ENCODE measurements at places on chromosomes 16 and 17. TPM values are rescaled to one million over a fixed set of nuclear protein-coding genes. Genes with fewer than 3 reads are reported as not detected.

DNA sequence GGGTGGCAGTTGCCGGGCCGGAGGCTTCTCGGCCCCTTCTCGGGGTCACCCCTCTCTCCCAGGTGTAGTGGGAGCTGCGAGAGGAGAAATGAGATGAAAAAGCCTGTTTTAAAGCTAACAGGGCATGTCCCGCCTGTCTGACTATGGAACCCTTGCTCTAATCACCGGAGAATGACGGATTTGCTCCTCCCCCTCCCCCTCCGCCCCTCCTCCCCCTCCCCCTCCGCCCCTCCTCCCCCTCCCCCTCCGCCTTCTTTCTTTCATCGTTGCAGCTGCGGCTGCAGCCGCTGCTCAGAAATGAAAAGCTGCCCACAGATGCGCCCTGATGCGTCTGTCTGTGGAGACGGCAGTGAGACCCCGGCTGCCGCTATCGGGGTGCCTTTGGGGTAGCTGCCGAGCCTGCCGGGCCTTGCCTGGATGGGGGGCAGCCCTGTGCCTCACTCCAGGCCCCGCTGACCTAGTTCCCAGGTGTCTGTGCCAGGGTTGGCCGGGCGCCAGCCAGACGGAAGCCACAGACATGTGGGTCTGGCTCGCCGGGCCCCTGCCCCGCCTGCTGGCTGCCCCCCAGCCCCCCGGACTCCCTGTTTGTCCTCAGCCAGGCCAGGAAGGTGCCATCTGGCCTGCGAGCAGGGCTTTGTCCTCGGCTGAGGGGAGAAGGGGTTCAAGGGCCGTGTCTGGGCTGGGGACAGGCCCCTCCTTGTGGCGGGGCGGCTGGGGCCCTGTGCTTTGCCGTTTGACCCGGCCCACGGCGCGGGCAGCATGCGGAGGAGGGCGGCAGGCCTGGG, 37.7 kb downstream of the GINS2 start:
- H3K4me3 ChIP-seq = no peak overlapping the region
- H3K36me3 ChIP-seq = no peaks in the 10 kb centered on the region
- peaks cover 6% of the 10 kb centered on the region for H3K4me1 ChIP-seq
- no peak for DNase-seq
- no peaks in the 10 kb centered on the region for H3K27me3 ChIP-seq
- H3K27ac ChIP-seq = no peak overlapping the region

DNA sequence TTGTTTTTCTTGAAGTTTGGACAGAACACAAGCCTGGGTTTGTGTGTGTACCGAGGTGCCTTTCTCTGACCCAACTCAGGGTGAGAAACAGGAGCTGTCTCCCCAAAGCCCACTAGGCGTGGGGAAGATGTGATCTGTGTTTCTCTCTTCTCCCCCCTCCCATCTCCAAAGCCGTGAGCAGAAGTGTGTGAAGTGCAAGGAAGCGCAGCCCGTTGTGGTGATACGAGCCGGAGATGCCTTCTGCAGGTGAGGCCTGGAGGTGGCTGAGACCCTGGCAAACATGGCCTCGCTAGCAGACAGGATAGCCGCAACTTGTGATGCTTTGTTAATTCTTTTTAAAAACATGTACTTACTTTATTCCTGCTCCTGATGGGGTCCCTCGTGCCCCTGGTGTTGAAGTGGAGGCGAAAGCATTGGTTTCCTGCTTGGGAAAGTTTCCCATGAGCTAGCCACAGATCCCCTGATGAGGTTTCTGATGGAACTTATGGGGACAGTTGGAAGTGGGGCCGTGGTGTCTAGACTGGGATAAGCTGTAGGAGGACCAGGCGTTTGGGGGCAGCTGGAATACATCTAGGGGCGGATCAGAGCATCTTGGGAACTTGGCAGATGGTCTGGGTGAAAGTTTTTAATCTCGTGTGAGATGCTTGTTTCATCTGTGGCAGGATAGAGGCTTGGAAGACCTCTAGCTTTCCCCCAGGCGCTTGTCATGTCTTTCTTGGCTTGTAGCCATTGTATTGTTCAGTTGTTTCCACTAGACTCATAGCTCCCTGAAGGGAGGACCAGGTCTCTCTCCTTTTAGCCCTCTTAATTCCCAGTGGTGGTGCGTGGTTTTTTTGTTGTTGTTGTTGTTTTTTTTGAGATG, 893 bp downstream of the CTU2 start:
- no peaks in the 10 kb centered on the region for H3K27me3 ChIP-seq
- H3K36me3 ChIP-seq = no peaks in the 10 kb centered on the region
- H3K4me1 ChIP-seq = peaks cover 12% of the 10 kb centered on the region
- peak overlapping the region; percentile 63 for H3K27ac ChIP-seq

DNA sequence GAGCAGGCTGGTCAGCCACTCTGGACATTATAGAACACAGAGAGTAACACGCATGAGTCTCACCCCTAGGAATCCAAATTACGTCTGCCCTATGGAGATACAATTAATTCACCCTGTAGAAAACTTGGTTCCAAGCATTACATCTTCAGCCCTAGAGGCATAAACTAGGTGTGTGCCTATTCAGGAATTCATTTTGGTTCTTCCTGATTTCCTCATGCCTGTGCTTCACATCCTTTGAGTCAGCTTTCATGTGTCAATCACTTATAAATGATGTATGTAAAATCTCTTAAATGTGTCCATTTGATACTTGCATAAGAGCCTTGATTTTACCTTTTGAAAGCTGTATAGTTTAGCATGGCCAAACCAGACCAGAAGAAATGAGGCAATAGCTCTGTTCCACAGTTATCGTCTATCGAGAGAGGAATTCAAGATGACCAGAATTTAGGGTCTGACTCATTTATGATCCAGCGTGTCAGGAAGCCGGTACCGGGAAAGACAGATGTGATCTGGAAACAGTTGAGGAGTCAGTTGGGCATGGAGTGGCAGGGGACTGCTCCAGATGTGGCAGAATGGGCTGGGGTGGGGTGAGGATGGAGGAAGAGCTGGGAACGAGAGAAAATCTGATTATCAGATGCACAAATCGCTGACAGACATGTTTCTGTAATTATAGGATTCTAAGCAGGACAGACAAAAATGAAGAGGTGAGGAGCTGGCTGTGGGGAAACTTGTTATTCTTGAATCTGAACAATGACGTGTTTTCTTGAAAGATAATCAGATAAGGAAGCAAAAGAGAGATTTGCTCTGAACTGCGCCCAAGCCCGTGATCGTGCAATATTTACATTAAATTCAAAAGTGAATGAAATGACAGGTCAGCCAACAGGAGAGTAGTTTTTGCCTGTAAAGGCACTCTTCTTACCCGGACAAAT, 76.7 kb downstream of the C16orf95 start:
- H3K4me1 ChIP-seq = peaks cover 4% of the 10 kb centered on the region
- no peak overlapping the region for H3K27ac ChIP-seq
- H3K27me3 ChIP-seq = peaks cover 13% of the 10 kb centered on the region
- no peak overlapping the region for H3K4me3 ChIP-seq
- peak; percentile 53 for DNase-seq
- H3K36me3 ChIP-seq = no peaks in the 10 kb centered on the region

GRCh38 chr17:49747632-49748031, 16.3 kb downstream of the FAM117A start:
- no peaks in the 10 kb centered on the region for H3K27me3 ChIP-seq
- no peak overlapping the region for H3K4me3 ChIP-seq
- no peak for DNase-seq
- no peak overlapping the region for H3K27ac ChIP-seq
- peaks cover under 1% of the 10 kb centered on the region for H3K4me1 ChIP-seq
- no peaks in the 10 kb centered on the region for H3K36me3 ChIP-seq

- H3K4me1 ChIP-seq = peaks cover 58% of the 10 kb centered on the region
- H3K36me3 ChIP-seq = peaks cover 23% of the 10 kb centered on the region
- peak overlapping the region; percentile 100 for H3K27ac ChIP-seq
- peak overlapping the region; percentile 76 for H3K4me3 ChIP-seq
These were observed 4.2 kb downstream of the METRNL start for GRCh38 chr17:83083368-83084201.

Gene CD300LG
- total RNA-seq = not detected

Gene TRIM72
- not detected for total RNA-seq

Gene NPIPA7
- 6.4 TPM for total RNA-seq

GRCh38 chr17:17636272-17636885, 44.9 kb upstream of the PEMT start:
- H3K27me3 ChIP-seq = peaks cover 7% of the 10 kb centered on the region
- H3K4me3 ChIP-seq = no peak overlapping the region
- DNase-seq = no peak
- no peaks in the 10 kb centered on the region for H3K36me3 ChIP-seq
- no peak overlapping the region for H3K27ac ChIP-seq

- DNase-seq = peak; percentile 61
- no peaks in the 10 kb centered on the region for H3K36me3 ChIP-seq
- no peaks in the 10 kb centered on the region for H3K27me3 ChIP-seq
- peaks cover 10% of the 10 kb centered on the region for H3K4me1 ChIP-seq
- peak overlapping the region; percentile 33 for H3K27ac ChIP-seq
These were observed 11.4 kb downstream of the GGA3 start for GRCh38 chr17:75250009-75250471.

Gene HOXB9
- total RNA-seq = not detected

GRCh38 chr16:48829336-48830310, 219.6 kb upstream of the N4BP1 start:
- H3K4me1 ChIP-seq = no peaks in the 10 kb centered on the region
- no peak overlapping the region for H3K4me3 ChIP-seq
- H3K27me3 ChIP-seq = no peaks in the 10 kb centered on the region

DNA sequence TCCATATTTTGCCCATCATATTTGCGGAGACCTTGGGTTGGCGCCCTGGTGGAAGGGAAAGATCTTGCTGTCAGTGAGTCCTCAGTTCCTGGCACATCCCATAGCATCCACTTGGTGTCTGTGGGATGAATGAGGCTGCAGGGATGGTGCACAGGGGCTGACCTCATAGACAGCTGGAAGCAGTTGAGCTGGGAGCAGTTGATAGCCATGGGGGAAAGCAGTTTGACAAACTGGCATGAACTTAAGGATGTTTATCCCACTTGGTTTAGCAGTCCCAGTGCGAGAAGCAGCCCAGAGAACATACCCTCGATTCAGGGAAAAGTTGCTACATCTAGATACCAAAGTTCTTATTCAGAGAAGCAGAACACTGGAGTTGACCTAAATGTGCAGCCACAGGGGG, 80.7 kb downstream of the SNX29 start:
- H3K27ac ChIP-seq = peak overlapping the region; percentile 45
- peak; percentile 82 for DNase-seq
- no peaks in the 10 kb centered on the region for H3K27me3 ChIP-seq
- H3K36me3 ChIP-seq = no peaks in the 10 kb centered on the region
- H3K4me3 ChIP-seq = peak overlapping the region; percentile 32

- no peaks in the 10 kb centered on the region for H3K36me3 ChIP-seq
- H3K4me1 ChIP-seq = no peaks in the 10 kb centered on the region
- no peak overlapping the region for H3K27ac ChIP-seq
- H3K27me3 ChIP-seq = no peaks in the 10 kb centered on the region
These were observed 11.6 kb downstream of the KRT33A start for GRCh38 chr17:41338961-41339485.

GRCh38 chr17:77662833-77663232, 295.7 kb upstream of the TNRC6C start:
- no peaks in the 10 kb centered on the region for H3K36me3 ChIP-seq
- H3K4me1 ChIP-seq = no peaks in the 10 kb centered on the region
- no peak overlapping the region for H3K4me3 ChIP-seq

GRCh38 chr17:76481071-76481655, 13.8 kb downstream of the AANAT start:
- H3K36me3 ChIP-seq = no peaks in the 10 kb centered on the region
- no peak overlapping the region for H3K27ac ChIP-seq
- H3K4me1 ChIP-seq = no peaks in the 10 kb centered on the region
- H3K27me3 ChIP-seq = no peaks in the 10 kb centered on the region
- no peak for DNase-seq
- no peak overlapping the region for H3K4me3 ChIP-seq

GRCh38 chr16:50276801-50277555, 10.6 kb downstream of the ADCY7 start:
- no peaks in the 10 kb centered on the region for H3K27me3 ChIP-seq
- no peak overlapping the region for H3K27ac ChIP-seq
- no peaks in the 10 kb centered on the region for H3K4me1 ChIP-seq
- no peak for DNase-seq
- H3K4me3 ChIP-seq = no peak overlapping the region

GRCh38 chr17:19649274-19649541, 657 bp downstream of the ALDH3A2 start:
- peak overlapping the region; percentile 85 for H3K27ac ChIP-seq
- 0 out of 2 replicates have a peak, but pooled peaks cover 3% of the 10 kb centered on the region for H3K36me3 ChIP-seq
- no peaks in the 10 kb centered on the region for H3K27me3 ChIP-seq
- H3K4me3 ChIP-seq = peak overlapping the region; percentile 83

Gene FBXW10B
- not detected for total RNA-seq

DNA sequence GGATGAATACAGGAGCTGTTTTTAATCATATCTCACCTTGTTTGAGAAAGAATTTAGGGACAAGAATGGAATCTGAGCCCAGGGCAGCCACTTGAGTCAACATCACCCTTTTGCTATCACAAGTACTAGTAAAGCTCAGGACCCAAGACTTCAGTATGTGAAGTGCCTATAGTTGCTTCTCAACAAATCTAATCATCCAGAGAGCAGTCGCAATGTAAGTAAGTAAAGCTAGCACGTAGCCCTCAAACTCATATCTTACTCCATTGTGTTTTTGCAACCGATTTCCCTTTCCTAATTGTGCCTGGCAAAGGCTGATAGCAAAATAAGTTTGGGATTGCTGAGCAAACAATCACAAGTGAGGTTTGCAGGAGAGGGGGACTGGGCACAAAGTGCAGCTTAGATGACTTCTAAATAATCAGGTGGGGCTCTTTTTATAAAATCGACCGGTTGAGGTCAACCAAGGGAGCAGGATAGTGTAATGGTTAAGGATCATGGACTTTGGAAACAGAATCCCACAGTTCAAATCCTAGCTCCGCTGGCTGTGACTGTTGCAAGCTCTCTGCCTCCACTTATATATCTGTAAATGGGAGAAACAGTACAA, 13.0 kb downstream of the TOB1 start:
- H3K36me3 ChIP-seq = no peaks in the 10 kb centered on the region
- H3K4me3 ChIP-seq = no peak overlapping the region
- H3K4me1 ChIP-seq = no peaks in the 10 kb centered on the region
- no peaks in the 10 kb centered on the region for H3K27me3 ChIP-seq

DNA sequence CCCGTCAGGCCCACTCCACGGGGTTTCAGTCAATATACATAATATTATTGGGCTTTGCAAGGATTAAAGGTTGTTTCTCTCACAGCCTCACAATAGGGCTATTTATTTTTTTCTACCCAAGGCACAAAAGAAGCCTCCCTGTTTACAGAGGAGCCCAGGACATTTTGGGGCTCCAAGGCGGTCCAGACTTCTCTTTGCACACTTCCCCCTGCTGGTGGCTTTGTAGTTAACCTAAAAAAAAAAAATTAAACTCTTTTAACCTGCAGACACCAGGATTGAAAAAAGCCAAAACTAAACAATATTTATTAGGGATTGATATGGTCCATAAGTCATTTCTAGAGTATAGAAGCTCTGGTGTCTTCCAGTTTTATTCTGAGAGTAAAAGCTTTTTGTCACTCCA, 169.7 kb upstream of the ZFHX3 start:
- DNase-seq = no peak
- H3K27ac ChIP-seq = no peak overlapping the region
- H3K27me3 ChIP-seq = no peaks in the 10 kb centered on the region

Data from GM23248 (cell line).